NCI-H748 treated with DMSO at 0.1 percent for 48 hours (cell line): ENCODE measurements at places on chromosomes 1 and 21.

DNA sequence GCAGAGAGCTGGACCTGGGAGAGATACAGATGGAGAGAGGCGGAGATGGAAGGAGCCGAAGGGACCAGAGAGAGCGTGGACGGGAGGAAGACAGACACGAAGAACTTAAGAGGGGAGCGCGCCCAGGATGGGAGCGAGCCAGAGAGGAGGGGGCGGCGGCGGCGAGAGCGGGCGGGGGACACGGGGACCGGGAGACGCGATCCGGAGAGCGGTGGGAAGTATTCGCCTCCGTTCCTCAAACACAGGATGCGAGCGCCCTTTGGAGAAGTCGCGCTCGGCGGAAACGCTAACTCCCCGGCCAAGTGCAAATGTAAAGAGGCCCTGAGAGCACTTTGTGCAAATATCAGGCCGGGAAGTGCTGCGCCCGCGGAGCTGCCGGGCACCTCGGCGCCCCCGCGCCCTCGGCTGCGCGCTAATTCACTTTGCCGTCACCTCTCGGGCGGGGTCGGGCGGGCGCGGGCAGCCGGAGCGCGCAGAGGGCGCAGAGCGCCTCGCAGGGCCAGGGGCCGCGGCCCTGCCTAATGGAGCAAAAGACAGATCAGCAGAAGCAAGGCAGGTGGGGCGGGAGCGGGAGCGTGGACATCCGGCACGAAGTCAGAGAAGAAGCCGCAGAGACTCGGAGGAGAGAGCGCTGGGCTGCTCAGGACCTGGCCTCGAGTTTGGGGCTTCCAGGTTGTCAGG is 281.2 kb downstream of the RRAGC start:
- DNase-seq, result peak; percentile 8

- DNase-seq, result no peak
Observed at GRCh38 chr1:217673387-217673786, 42.2 kb downstream of the SPATA17 start.

DNA sequence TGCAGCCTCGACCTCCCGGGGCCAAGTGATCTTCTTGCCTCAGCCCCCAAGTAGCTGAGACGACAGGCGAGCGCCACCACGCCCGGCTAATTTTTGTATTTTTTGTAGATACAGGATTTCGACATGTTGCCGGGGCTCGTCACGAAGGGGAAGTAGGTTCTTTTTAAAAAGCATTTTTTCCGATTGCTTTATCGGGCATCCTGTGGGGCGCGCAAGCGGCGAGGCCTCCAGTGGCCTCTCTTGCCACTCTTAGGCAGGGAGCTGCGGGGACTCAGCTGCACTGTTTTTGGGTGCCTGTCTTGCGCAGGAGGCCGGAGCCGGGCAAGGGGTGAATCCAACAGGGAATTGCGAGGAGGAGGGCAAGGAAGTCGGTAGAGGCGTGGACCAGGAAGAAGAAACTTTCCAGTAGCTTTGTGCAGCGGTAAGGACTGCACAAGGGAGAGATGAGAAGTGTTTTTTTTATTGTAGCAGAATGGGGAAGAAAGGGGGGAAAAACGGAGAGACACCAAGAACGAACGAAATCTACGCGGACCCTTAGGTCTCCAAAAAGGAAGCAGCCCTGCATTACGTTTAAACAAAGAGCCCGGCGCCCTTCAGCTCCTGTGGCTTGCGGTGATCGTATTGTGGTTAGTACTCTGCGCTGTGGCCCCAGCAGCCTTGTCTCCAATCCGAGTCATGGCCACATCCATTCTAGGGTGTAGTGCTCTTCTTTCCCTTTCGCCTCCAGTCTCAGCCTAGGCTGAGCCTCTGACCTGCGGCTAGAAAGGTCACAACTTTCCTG is 164.8 kb downstream of the PPIAL4G start:
- no peak for DNase-seq

GRCh38 chr1:41939194-41939593 is 20.5 kb upstream of the HIVEP3 start:
- no peak for DNase-seq

DNA sequence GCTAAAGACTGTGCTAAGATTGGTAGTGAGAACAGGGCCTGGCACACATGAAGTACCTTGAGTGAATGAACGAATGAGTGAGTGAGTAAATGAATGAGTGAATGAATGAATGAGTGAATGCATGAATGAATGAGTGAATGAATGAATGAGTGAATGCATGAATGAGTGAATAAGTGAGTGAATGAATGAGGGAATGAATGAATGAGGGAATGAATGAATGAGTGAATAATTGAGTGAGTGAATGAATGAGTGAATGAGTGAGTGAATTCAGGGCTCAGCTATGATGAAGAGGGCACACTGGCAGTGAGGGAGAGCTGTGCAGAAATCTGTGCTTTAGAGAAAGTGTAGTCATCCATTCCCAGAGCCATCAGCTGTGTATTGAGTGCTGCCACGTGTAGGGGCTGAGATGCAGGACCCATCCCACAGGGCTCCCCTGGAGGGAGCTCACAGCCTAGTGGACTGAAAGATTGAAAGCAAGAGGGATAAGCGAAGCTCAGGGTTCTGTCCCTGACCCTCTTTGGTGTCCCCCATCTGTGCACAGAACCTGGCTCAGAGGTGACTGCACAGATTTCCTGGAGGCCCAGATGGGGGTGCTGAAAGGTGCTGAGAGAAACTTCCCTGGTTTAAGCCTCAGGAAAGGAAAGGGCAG is 217.9 kb upstream of the VAMP3 start:
- DNase-seq, result no peak

DNA sequence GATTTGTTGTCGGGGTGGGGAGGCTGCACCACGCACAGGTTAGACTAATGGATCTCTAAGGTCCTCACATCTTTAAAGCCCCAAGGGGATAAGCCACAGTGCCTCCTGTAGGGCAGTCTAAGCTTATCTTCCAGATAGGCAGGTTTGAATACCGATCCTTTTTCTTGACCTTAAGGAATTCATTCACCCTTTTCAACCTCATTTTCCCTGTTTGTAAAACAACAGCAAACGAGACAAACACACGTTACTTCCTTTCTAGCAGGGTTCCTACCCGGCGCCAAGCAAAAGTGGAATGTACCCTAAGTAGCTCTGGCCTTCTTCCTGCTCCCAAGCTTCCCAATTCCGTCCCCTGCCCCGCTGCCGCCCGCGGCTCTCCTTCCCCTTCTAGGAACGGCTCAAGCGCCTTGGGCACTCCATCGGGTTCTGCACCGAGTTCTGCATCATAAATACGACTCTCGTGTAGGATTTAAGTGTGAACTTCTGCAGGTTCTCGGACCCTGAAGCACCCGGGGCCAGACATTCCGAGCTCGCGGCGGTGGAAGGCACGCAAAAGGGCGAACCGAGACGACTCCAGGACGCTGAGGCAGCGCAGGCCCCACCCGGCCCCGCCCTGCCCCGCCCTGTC is 548 bp upstream of the CDC20 start:
- DNase-seq, result peak; percentile 99

DNA sequence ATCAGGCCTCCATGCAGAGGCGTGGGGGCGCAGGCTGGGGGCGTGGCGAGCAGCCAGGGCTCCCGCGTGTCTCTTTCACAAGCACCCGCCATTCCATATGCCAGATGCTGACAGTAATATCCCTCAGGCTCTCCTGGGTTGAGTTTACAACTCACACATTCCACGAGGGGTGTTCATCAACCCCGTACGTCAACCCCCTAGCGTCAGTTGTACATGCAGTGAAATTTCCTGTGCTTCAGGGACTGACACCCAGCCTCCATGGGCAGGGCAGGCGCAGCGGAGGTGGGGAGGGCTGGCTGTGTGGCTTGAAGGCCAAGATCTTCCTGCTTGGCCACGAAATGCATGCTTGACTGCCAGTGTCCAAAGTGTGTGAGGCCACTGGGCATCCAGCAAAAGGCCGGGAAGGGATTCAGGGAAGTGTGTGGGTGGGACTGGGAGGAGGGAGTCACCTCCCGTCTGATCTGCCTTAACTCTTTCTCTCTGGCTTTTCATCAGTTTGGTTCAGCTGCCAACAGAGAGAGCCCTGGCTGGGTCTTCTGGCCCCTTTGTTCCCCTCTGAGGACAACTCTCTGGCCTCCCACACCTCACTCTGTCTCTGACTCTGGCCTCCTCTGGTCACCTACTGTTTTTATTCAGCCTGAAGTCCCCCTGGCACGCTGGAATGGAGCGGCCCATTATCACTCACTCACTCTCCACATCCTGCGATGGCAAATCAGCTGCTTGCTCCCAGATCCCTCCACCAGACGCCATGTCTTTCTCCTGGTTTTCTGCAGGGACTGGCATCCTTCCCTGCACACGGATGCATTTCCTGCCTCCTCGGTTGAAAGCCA is 33.8 kb downstream of the CLIC6 start:
- DNase-seq, result no peak

DNA sequence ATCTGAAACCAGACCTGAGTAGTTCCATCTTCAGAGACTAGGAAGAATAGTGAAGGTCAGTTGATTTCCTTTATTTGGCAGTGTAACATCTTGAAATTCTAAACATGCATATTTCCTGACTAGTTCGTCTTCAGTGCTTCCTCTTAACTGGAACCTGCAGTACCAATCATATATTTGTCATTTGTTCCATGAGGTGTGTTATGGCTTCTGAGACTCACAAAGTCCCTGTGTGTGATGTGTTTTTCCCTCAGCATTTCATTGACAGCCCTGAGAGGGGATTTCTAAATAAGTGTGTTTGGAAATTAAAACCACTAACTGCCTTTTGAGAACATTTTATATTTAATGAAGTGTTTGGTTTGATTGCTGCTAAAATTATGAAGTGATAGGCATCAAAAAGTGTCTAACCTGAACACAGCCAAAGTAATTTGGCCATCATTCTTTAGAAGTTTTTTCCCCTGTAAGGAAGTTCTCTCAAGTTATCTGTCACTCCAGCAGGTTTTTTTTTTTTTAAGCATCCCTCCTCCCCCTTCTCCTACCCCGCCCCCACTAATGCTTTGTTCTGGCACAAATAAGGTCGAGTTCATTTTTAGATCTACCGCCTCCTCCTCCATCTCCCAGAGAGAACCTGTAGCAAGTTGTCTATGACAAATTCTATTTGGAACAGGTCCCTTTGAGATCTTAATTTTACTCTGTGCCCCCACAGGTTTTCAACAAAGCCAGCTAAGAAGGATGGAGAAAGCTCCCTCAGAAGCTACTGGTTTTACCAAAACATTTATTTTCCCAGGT is 61.4 kb downstream of the TMEM200B start:
- DNase-seq, result no peak

DNA sequence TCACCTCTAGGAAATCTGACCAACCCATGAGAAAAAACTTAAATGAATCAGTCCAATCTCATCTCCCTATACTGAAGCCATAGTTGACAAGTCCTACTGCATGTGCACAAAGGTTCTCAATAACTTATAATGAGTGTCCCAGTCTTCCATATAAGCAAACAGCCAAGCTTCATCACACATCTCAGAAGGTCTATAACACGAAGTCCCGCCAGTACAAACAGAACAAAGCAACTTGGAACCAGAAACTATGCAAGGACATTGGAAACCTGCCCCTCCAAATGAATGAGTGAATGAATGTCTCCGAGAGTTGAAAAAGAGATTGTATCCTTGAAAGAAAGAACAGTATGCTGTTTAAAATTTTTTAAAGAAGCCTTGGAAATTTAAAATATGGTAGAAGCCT is 53.6 kb upstream of the IPO9 start:
- DNase-seq, result no peak

GRCh38 chr1:44423591-44424537 is 18.8 kb downstream of the RNF220 start:
- no peak for DNase-seq

DNA sequence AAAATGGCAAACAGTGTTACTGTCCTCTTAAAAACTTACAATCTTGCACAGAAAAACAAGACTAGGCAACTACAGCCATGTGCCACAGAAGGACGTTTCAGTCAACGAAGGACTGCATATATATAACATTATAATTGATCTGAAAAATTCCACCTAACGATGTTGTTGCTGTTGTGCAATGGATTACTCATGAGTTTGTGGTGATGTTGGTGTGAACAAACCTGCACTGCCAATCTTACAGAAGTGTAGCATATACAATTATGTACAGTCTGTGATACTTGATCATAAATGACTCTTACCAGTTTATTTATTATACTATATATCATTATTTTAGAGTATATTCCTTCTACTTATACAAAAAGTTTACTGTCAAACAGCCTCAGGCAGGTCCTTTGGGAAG is 6.8 kb upstream of the VAMP4 start:
- DNase-seq, result no peak

DNA sequence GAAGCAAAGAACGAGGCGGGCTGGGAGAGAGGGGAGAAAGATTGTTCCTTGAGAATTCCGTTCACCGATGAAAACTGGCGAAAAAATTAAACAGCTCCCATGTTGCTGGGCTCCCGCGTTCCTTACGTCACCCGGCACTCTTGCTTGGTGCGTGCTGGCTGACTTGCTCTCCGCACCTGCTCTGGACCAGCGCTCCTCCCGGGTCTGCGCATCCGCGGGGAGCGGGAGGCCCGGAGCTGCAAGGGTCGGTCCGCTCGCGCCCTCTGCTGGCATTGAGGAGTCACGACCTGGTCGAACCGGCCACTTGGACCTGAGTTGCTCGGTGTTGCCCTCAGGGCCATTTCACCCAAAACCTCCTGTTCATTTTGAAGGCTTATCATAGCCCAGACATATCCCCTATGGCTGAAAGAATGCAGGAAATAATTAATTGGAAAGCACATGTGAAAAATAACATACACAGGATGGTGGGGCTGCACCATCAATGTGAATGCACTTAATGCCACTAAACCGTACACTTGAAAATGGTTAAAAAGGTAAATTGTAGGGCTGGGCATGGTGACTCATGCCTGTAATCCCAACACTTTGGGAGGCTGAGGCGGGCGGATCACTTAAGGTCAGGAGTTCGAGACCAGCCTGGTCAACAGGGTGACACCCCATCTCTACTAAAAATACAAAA is 98.9 kb upstream of the BACE2 start:
- DNase-seq, result peak; percentile 73

DNA sequence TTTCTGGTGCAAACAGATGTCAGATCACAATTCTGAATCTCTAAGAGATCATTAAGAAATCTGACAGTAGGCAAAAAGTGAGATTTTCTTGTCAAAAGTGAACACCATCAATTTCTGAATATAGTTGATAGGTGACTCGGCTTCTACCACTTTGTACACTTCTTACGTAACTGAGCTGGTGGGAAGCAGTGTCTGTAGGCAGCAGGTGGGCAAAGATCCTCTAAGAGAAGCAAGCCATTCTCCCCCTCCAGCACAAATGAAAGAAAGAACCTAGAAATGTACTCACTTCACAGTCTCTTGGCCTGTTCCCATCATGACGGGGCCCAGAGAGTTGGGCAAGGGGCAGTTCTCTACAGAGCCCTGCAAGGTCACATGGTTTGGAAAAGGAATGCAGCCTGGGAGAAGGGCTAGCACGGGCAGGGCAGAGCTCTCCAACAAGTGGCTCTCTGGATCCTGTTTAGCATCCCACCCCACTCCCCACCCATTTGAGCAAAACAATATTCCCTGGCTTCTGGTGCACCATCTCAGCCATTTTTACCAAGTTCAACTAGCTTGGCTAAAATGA is 412.6 kb downstream of the LTN1 start:
- DNase-seq, result no peak

DNA sequence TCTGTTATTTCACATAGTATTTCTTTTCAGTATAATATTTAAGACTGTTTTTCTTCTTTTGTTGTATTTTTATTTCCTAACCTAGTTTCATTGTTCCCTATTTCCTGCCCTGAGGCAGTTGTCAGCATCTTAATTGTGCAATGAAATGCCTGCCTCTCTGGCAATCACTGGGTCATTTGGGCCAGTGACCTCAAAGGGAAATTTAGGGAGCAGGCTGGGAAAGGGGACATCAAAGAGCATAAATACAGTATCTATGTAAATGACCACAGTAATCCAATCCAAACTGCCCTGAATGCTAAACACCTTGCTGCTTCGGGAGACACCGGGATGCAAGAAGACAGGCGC is 147.8 kb downstream of the TLR5 start:
- no peak for DNase-seq
